Lung (tissue), 17 donors: ENCODE measurements at places on chromosomes 7 and 10.

DNA sequence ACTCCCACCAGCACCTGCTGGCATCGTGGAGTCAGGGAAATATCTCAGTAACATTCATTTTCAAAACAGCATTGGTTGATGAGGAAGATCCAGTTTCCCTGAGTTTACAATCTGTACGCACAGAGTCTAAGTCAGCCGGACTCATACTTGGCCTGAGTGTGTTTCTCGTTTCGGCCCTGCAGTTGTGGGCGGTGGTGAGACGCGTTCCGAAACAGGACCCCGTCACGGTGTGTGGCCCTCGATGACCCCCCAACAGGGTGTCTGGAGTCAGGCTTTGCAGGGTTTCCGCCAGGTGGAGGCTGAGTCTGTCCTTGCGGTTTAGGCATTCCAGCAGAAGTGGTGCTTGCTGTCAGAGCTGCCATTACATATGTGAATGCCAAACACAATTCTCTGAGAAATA is 317.5 kb downstream of the DNAJB6 start:
- no peaks in the 10 kb centered on the region for H3K4me1 ChIP-seq
- H3K4me3 ChIP-seq = no peak overlapping the region
- H3K27ac ChIP-seq = no peak overlapping the region
- H3K27me3 ChIP-seq = no peaks in the 10 kb centered on the region
- no peaks in the 10 kb centered on the region for H3K36me3 ChIP-seq

DNA sequence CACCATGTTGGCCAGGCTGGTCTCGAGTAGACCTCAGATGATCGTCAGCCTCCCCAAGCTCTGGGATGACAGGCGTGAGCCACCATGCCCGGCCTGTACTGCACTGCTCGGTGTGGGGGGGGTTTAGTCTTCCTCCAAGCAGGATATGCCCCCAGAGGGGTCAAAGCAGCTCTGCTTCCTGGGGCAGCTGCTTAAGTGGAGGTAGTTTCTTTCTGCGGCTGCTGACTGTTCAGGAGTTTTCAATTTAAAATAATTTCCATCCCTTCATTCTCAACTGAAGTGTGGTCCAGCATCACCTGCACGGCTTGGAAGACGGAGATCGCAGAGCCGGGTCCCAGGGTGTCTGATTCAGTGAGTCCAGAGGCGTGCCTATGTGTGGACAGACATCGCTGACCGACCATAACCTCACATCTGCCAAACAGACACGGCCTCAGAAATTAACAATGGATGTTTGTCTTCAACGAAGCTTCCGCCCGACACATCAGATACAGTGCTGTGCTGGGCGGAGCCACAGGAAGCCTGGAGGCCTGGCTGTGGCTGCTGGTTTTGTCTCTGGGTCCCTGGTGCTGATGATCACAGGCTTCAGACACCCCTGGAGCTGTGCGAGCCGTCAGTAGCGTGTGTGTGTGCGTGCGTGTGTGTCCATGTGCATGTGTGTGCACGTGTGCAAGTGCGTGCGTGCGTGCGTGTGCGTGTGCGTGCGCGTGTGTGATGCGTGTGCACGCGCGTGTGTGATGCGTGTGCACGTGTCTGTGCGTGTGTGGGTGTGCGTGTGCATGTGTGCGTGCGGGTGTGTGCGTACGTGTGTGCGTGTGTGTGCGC is 226.5 kb upstream of the PITRM1 start:
- H3K27me3 ChIP-seq = no peaks in the 10 kb centered on the region
- no peaks in the 10 kb centered on the region for H3K36me3 ChIP-seq
- peak overlapping the region; percentile 57 for H3K27ac ChIP-seq
- peaks cover 15% of the 10 kb centered on the region for H3K4me1 ChIP-seq
- no peak overlapping the region for H3K4me3 ChIP-seq
- DNase-seq = no peak

DNA sequence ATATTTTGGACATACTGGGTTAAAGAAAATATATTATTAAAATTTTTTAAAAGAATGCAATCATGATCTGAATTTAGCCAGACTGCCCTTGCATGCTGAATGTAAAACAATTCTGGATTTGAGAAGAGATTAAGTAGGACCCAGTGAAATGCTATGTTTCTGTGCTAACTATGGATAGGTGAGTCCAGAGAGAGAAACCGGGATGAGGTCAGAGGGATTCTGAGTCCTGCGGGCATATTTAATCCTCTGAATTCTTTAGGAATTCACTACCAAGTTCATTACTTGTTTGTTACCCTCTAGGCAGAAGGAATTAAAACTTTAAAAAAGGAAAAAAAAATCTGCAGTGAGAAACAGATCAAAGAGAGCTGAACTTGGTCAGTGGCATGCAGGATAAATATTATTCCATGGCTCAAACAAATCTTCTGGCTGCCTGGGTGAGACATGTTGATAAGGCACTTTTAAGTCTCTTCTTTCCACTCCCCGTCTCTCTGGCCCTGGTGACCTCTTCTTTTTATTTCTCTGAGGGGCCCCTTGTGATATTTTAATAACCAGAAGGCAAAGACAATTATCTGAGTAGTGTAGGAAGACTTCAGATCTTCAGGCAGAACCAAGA is 50.2 kb upstream of the LYZL1 start:
- no peaks in the 10 kb centered on the region for H3K4me1 ChIP-seq
- no peak overlapping the region for H3K4me3 ChIP-seq
- no peak overlapping the region for H3K27ac ChIP-seq
- H3K27me3 ChIP-seq = no peaks in the 10 kb centered on the region
- no peak for DNase-seq
- no peaks in the 10 kb centered on the region for H3K36me3 ChIP-seq

GRCh38 chr7:151408839-151409666 is 785 bp downstream of the WDR86 start:
- DNase-seq = peak; percentile 74
- H3K4me1 ChIP-seq = no peaks in the 10 kb centered on the region
- no peak overlapping the region for H3K4me3 ChIP-seq
- H3K27me3 ChIP-seq = peaks cover 5% of the 10 kb centered on the region

DNA sequence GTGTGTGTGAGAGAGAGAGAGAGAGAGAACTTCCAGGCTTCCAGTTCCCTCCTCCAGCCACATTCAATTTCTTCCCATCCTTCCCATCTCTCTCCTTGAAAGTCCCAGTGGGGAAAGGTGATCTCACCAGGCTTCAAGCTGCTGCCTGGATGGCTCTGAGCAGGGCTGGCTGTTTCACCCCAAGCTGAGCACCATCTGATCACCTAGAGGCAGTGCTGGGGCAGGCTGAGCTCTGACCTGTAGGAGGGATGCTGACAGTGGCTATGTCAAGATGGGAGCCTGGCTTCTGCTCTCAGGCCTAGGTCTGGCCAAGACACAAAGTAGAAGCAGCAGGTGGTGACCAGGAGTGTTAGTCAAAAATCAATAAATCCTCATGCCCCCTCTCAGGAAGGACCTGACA is 370.8 kb downstream of the PLXNA4 start:
- H3K4me3 ChIP-seq = no peak overlapping the region
- H3K27me3 ChIP-seq = no peaks in the 10 kb centered on the region
- no peak for DNase-seq
- H3K36me3 ChIP-seq = no peaks in the 10 kb centered on the region
- no peaks in the 10 kb centered on the region for H3K4me1 ChIP-seq
- no peak overlapping the region for H3K27ac ChIP-seq

GRCh38 chr10:43925793-43926192 is 277.1 kb upstream of the ZNF32 start:
- H3K27ac ChIP-seq = no peak overlapping the region
- no peaks in the 10 kb centered on the region for H3K4me1 ChIP-seq
- no peak overlapping the region for H3K4me3 ChIP-seq
- no peaks in the 10 kb centered on the region for H3K27me3 ChIP-seq
- no peak for DNase-seq

- peak; percentile 34 for DNase-seq
- H3K4me3 ChIP-seq = no peak overlapping the region
- no peaks in the 10 kb centered on the region for H3K27me3 ChIP-seq
These were observed 335.4 kb upstream of the MEOX2 start for GRCh38 chr7:16021851-16022250.

- H3K4me3 ChIP-seq = no peak overlapping the region
- H3K36me3 ChIP-seq = no peaks in the 10 kb centered on the region
- H3K27ac ChIP-seq = no peak overlapping the region
- no peaks in the 10 kb centered on the region for H3K27me3 ChIP-seq
These were observed 113.8 kb upstream of the PPP2R2D start for GRCh38 chr10:131786756-131787605.

DNA sequence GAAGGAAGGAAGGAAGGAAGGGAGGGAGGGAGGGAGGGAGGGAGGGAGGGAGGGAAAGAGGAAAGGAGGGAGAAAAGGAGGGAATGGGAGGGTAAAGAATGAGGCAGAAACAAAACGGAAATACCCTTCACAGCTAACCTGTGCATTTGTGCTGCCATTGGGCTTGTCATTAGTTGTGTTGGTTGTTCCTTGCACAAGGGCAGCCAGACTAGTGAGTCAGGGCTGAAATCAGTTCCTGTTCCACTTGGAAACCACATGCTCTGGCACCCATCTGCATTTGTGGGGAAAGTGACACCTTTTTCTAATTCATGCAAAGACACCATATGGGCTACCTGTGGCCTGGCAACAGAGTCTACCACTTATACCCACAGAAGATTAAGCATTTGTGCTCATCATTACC is 1004.0 kb upstream of the C7orf33 start:
- no peak for DNase-seq
- H3K4me1 ChIP-seq = no peaks in the 10 kb centered on the region
- H3K27ac ChIP-seq = no peak overlapping the region
- H3K4me3 ChIP-seq = no peak overlapping the region
- no peaks in the 10 kb centered on the region for H3K27me3 ChIP-seq
- H3K36me3 ChIP-seq = no peaks in the 10 kb centered on the region

- no peak overlapping the region for H3K4me3 ChIP-seq
- H3K4me1 ChIP-seq = peaks cover 6% of the 10 kb centered on the region
- no peak overlapping the region for H3K27ac ChIP-seq
- H3K27me3 ChIP-seq = no peaks in the 10 kb centered on the region
These were observed 30.7 kb upstream of the INMT start for GRCh38 chr7:30721211-30721610.

GRCh38 chr7:84191261-84191660 is 3.3 kb downstream of the SEMA3A start:
- H3K4me1 ChIP-seq = peaks cover 12% of the 10 kb centered on the region
- no peaks in the 10 kb centered on the region for H3K36me3 ChIP-seq
- no peak overlapping the region for H3K4me3 ChIP-seq
- H3K27ac ChIP-seq = no peak overlapping the region
- no peak for DNase-seq

- no peak overlapping the region for H3K27ac ChIP-seq
- H3K27me3 ChIP-seq = no peaks in the 10 kb centered on the region
- H3K4me3 ChIP-seq = no peak overlapping the region
- no peaks in the 10 kb centered on the region for H3K36me3 ChIP-seq
These were observed 19.6 kb upstream of the CDCA7L start for GRCh38 chr7:21965291-21965690.

DNA sequence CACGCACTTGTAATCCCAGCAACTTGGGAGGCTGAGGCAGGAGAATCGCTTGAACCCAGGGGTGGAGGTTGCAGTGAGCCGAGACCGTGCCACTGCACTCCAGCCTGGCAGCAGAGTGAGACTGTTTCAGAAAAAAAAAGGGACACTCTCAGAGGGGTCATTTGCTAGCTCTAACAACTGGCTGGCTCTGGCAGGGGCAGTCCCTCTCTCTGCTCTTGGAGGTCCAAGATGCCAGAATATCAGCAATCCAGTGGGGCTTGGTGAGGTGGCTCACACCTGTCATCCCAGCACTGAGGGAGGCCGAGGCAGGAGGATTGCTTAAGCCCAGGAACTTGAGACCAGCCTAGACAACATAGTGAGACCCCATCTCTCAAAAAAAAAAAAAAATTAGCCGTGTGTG is 2.5 kb upstream of the PILRA start:
- H3K27me3 ChIP-seq = no peaks in the 10 kb centered on the region
- no peaks in the 10 kb centered on the region for H3K36me3 ChIP-seq
- no peak for DNase-seq
- no peak overlapping the region for H3K27ac ChIP-seq

DNA sequence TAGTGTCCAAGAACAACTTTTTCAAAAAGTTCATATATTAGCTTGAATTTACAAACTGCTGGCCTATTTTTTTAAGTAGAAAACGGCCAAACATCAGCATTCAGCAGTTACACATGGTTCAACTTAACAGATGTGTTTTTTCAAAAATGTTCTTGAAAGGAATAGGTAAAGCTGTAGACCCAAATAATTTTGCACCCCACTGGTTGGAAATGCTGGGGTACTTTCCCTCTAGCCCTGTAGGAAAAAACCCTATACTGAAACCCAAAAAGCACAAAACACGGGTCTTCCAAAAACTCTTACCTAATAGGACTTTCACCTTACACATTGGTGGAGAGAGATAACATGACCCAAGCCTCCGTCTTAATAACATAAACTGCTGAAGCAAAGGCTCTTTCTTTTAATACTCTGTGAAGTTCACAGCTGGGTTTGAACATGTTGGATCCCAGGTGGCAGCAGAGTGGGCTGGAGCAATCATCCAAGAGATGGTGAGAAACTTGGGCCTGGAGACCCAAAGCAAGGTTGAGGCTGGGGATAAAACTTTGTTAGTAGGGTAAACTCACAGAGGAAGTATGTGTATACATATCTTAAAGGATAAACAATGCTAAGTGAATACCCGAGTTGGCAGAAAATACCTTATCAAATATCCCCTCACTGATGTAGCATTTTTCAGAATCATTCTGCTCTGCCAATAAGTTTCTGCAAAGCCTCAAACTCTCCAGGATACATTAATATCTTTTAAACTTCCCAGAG is 629 bp upstream of the DNAJC9 start:
- DNase-seq = peak; percentile 12
- peak overlapping the region; percentile 83 for H3K27ac ChIP-seq
- H3K4me3 ChIP-seq = peak overlapping the region; percentile 100
- H3K27me3 ChIP-seq = no peaks in the 10 kb centered on the region
- peaks cover 12% of the 10 kb centered on the region for H3K36me3 ChIP-seq
